ENCODE measurements at places on chromosomes 13 and 19.

- DNase-seq = no peak
These were observed 2.4 kb downstream of the RAB3D start for GRCh38 chr19:11337080-11337479.

GRCh38 chr13:80658705-80659104 is 317.8 kb upstream of the SPRY2 start:
- DNase-seq = no peak

- no peak for DNase-seq
These were observed 391.6 kb downstream of the PCDH20 start for GRCh38 chr13:61024046-61024445.

- peak; percentile 79 for DNase-seq
These were observed 17.9 kb upstream of the ZDHHC20 start for GRCh38 chr13:21476893-21477472.

DNA sequence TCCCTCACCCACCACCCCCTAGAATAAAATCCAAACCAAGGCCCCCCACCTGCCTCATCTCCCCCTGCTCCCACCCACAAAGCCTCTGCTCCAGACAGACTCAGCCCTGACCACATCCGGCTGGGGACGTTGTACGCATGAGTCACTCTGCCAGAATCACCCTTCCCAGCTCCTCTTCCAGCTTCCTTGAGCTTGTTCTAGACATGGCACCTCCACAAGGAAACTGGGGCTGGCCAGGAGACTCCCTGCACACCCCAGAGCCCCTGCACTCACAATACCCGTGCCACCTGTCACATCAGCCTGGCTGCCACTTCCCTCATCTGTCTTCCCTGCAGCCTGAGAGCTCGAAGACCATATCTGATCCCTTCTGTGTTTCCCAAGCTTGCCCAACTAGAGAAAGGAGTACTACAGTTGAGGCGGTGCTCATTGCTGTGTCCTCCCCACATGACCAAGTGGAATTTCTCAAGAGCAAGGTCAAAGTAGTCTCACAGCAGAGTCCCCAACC is 9.7 kb downstream of the DEDD2 start:
- no peak for DNase-seq

DNA sequence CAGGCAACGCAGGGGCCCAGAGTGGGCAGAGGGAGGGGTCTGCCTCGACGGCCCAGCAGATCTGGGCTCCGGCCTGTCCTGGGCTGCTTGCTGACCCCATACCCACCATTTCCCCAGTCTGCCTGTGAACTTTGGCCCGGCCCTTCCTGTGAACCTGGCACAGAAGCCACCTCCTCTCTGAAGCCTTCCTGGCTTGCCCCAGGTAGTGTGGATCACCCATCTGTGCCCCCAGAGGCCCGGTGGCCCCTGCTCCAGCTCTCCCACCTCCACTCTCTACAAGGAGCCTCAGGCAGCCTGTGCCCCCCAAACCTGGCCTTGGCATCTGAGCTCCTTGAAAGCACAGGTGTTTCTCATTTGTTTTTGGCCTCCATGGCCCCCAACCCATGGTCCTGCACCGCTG is 15.7 kb downstream of the PLEKHF1 start:
- DNase-seq = no peak

DNA sequence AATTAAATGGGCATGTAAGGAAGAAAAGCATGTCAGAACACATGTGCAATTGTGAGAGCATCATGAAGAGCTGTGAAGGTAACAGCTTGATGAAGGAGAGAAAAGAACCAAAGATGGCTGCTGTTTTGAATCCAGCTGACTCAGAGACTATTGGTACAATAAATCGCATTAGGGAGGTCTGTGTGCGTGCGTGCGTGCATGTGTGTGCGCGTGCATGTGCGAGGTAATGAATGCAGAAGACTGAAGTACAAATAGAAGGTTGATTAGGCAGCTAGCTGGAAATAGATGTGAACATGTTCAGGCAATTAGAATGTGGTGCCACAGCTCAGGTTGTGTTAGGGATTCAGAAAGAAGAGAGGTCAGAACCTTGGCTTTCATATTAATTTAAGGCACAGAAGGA is 440.5 kb downstream of the OXGR1 start:
- no peak for DNase-seq

DNA sequence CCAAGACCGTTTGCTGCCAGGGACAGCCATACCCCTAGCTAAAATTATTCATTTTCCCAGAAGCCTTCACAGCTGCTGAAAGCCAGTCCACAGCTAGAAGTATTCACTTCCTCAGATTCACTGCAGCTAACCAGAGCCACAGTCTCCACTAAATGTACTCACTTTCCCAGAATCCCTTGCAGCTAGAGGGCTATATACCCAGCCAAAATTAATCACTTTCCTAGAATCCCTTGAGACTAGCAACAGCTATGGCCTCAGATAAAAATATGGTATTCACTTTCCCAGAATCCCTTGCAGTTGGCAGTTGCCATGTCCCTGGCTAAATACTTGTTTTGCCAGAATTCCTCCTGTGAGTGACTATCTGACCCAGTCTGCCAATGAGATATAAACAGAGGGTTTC is 13.8 kb upstream of the MEIS3 start:
- no peak for DNase-seq

DNA sequence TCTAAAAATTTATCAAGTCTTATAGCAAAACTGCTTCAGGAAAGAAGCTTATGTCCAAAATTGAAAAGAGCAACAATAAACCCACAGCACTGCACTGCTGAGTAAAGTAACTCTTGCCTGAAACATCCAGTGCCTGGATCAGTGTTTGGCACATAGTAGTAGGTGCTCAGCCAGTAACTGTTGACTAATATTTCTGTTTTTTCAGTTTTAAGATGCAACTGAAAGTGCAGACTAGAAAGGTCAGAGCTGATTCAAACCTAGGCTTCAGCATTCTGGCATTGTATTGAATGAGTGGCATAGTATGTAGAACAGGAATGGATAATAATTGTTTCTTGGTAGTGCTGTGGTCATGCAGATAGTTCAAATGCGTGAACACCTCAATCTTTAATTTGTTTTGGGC is 67.6 kb downstream of the UBL3 start:
- DNase-seq = no peak

- no peak for DNase-seq
These were observed 174.1 kb downstream of the RGCC start for GRCh38 chr13:41631296-41631965.

DNA sequence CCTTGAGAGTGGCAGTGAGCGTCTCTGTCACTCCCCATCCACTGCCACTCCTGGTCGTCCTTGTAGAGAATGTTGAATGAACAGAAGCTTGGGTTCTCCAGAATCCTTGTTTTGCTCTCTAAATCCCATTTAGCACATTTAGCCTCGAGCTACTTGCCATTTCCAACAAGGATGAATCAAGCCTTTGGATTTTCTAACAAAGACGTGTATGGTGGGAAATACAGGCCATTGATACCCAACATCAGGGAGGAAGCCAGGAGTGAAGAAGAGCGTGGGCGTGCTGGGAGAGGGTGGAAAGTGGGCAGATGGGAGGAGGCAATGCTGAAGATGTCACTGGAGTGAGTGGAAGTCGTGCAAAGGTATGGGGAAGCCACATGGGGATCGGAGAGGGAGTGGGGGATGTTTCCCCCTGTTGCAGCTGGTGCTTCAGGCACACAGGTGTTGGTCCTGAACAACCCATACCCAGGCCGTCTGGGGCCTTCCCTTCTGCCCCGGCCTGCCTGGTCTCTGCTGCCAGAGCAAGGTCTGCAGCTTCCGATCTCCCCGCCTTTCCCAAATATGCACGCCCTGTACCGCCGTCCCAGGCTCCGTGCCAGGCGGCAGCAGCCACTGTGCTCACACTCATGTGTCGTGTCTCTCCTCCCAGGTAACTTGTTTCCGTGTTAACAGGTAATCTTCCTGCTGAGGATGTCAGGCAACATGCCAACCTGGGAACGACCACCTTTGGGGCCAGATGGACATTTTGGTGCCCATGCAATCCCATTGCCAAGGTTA is 48.7 kb downstream of the ZIC5 start:
- no peak for DNase-seq

- no peak for DNase-seq
These were observed 177.3 kb upstream of the KL start for GRCh38 chr13:32838945-32839344.

GRCh38 chr13:114015969-114016295 is 42.1 kb upstream of the C13orf46 start:
- no peak for DNase-seq

DNA sequence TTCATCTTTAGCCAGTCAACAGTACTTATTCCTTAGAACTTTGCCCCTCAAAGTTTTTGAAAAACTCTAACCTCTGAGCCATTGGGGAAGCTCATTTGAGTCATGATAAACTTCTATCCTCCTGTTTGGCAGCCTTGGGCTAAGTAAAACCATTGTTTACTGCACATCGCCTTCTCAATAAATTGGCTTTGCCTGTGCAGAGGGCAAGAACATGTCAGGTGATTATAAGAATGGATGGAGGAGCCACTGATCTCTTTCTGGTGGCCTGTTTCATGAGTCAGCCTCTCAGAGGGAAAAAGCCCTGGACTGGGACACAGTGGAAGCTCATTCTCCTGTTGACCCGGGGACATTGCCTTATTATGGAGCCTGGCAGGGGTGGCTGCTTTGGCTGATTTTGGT is 19.4 kb upstream of the PSG4 start:
- DNase-seq = no peak

DNA sequence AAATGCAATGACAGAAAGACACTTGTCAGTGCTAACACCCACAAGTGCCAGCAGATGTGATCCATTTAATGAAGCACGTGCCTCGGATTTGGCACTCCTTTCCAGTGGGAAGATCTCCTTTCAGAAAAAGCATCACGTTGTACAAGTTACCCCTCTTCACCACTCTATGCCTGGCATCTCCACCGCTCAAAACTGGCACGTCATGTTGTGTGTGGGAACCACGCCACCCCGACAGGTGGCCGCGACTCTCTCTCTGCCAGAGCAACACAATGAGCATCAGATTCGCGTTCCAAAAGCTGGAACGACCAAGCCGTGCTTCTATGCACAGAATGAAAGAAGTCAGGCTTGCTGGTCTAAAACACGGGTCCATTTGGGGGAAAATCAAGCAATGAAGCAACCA is 24.3 kb downstream of the TMTC4 start:
- no peak for DNase-seq
